ENCODE measurements at places on chromosomes 6 and 20.

- peak; percentile 18 for DNase-seq
Observed at GRCh38 chr20:52191916-52192718, 538 bp upstream of the ZFP64 start.

DNA sequence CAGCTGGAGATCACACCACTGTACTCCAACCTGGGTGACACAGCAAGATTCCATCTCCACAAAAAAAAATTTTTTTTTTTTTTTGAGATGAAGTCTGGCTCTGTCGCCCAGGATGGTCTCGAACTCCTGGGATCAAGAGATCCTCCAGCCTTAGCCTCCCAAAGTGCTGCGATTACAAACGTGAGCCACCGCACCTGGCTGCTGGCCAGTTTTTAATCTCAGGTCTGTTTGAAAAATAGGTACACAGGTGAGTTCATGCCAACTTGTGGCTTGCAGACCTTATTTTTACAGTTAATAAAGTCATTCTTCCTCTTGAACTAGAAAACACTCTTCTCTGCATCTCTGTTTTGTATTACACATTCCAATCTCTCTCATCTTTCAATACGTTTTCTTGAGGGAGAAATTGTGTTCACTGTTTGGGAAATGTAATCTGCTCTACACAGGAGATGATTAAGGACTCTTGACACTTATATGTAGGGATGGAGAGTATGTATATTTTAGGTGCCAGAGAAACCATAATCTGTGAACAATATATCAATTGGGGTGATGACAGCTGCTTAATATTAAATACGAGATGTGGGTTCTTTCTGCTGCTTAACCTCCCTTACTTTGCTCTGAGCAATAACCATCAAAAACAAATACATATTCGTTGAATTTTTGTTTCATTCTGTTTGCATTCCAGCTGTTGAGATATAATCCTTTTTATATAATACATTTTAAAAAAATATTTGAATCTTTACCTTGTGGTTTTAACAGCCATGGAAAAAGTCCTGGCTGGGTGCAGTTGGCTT is 17.7 kb upstream of the RIPOR3 start:
- no peak for DNase-seq

GRCh38 chr6:157316871-157317814 is 6.2 kb downstream of the TMEM242 start:
- no peak for DNase-seq

DNA sequence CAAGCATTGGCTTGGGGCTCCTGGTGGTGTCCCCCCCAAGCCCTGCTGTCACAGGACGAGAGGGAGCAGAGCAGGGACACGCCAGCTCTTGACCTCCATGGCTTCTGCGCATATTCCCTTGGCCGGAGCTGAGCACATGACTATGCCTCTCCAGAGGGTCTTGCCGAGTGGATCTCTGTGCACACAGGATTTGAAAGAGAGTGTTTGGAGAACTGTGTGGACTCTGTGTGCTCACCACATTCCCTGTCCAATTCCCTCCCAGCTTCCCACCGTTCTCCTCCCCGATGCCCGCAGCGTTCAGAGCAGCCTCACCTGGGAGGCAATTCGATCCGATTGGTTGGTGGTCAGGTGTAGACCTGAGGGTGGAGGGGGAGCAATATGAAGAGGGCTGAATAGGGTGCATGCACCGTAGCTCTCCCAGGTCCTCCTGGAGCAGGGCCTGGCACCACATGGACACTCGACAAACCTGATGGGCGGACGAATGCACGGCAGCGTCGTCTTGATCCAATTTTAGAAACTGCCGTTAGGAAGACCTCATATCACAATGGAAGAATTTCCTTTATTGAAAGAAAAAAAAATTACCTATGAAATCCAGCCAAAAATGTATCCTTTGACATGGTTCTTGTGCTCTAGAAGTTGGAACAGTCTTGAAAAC is 287.8 kb downstream of the CDH4 start:
- DNase-seq: no peak

DNA sequence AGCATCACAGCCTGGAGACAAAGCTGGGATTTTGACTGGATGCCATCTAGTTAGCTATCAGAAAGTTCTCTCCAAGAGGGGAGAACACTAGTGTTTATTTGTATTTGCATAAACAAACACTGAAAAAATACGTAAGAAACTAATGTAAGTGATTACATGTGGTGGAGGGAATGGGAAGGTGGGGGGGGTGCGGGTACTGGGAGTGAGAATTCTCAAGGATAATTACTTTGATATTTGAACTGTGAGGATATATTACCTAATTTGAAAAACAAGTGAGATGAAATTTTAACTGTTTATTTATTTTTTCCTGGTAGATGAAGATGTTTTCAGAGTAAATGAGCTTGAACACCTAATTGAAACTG is 54.7 kb downstream of the VEGFA start:
- no peak for DNase-seq

- DNase-seq: no peak
Observed at GRCh38 chr6:167293590-167294091, 2.5 kb downstream of the UNC93A start.

DNA sequence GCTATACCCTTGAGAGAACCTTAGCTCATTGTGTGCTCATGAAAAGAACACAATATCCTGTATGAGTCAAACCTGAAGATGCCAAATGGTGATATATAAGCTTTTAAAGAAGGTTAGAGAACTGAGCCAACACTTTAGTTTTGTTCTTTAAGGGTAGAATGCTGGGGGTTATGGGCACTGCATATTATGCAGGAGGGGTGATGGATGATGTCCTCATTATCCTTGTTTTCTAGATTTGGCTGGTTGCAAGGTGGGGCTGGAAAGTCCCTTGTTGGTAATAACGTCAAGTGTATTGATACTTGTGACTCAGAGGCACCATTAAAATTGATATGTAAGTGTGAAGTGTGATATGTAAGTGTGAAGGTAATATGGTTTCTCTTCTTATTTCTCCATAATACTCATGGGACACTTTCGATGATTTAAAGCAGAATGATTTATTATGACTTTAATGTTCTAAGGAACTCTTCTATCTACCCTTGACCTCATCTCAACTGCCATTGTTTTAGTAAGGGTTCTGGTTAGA is 113.7 kb upstream of the DTNBP1 start:
- no peak for DNase-seq

GRCh38 chr20:29409833-29410805 is 1847.3 kb upstream of the DEFB115 start:
- DNase-seq: no peak

DNA sequence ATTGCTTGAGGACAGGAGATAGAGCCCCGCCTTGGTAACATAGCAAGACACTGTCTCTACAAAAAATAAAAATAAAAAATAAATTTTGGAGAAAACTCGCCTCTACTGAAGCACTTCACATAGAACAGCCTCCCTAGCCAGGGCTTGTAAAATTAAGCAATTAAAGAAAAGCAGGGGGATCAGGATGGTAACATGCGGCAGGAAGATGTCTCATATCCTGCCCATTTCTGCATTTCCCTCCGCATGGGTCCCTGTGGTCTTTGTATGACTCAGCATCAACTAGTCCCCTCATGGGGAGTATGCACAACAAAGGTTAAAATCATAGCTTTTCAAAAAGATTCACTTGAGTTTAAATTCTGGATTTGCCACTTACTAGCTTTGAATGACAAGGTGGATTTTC is 379.0 kb downstream of the EPHA7 start:
- no peak for DNase-seq

DNA sequence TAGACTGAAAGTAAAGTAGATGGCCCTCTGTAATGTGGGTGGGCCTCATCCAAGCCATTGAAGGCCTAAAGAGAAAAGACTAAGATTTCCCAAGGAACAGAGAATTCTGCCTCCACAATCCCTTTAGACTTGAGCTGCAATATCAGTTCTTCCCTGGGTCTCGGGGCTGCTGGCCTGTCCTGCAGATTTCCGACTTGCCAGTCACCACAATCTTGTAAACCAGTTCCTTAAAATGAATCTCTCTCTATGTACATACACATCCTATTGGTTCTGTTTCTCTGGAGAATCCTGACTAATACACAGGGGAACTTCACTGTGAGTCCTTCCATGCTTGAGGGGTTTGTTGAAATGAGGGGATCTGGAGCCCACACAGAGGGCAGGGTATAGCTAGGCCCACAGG is 12.9 kb downstream of the CCDC170 start:
- no peak for DNase-seq

GRCh38 chr6:11241793-11242201 is 9.3 kb upstream of the NEDD9 start:
- no peak for DNase-seq

GRCh38 chr6:53258774-53259155 is 90.0 kb downstream of the ELOVL5 start:
- DNase-seq: no peak

DNA sequence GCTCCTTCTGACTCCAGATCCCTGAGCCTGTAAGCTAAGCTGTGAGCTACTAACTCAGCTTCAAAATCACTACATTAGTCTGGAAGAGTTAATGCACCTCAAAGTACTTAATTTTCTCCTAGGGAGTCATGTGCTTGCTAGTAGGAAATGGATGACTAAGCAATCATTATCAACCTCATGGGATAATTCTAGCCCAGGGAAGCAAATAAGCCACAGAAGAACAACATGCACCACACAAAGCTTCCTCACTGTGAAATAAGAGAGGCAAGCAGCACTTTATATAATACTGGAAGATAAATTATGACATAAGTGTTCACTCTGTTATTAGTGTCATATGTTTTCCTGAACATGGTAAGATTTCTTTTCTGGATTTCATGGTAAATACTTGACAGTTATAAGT is 57.9 kb upstream of the RCAN2 start:
- peak; percentile 23 for DNase-seq

DNA sequence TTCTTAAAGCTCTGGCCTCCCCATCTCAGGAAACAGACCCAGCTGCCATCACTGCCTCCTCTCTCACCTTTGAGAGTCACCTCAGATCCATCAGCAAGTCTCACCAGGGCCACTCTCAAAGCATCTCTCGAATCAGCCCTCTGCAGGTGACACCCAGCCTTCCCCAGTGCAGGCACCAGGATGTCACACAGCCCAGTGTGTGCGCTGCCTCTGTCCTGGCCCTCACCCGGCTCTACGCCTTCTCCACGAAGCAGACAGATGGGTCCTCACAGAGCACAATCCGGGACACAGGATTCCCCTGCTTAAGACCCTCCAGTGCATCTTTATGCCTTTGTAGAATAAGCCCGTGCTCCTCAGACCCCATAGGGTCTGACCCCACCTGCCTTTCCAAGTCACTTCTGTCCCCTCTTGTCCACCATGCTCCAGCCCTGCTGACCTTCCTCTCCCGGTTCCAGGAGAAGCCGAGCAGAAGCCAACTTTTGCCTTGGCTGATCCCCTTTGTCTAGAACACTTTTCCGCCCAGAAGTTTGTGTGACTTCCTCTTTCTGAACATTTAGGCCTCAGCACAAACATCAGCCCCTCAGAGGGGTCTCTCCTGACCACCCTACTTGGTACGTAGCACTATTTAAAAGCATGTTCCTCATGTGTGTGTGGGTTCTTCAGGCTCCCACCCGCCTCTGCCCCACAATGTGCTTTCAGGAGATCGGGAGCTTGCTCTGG is 60.2 kb downstream of the PSMG4 start:
- no peak for DNase-seq

DNA sequence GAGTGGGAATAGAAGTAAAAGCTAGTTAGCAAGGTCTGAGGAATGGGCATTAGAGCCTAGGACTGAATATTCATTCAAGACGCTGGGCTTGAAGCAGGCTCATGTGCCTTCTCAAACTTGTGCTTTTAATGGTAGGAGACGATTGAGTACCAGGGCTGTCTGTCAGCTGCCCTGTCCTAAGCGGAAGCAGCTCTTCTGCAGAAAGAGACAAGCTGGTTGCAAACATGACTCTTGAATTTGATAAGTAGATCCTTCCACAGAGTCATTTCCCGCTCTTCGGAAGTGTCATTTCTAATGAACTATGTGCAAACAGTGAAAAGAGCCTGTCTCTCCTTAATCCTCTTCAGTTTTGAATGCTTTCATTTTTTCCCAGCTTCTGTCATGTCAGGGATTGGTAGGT is 176.4 kb downstream of the TFAP2B start:
- no peak for DNase-seq

GRCh38 chr6:44270526-44271405 is 516 bp downstream of the TMEM151B start:
- DNase-seq: peak; percentile 63

DNA sequence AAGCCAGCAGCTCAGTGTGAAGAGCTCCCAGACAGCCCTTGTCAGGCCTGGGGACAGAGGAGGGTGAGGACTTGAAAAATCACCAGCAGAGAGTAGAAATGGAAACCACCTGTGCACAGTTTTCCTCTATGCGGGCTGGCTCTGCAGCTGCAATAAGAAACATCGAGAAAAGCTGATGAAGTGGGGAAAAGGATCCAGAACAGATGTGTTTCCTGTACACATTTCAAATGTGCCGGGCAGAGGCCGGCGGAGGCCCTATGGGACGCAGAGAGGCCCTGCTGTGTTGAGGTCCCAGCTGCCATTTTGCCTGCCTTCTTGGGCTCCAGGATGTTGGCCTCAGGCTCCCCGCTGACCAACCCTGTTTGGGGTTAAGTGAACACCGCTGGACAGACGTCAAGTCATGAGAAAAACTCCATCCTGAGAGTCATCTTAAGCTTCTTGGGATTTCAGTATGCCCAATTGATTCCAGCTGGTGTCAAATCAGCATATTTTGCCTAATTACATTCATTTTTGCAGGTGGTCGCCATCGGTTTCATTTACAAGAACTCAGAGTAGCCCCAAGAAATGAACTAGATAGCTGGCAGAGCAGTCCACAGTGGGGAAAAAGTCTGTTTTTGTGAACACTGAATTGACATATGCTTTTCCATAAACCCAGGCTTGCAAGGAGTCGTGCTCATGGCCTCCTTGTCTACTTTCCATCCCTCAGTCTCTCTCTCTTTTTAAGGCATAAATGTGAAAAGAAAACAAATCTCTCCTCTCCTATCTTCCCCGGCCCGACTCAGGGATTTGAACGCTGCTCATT is 150.4 kb upstream of the PHACTR3 start:
- DNase-seq: no peak

- no peak for DNase-seq
Observed at GRCh38 chr6:16420337-16420714, 181.9 kb downstream of the GMPR start.

DNA sequence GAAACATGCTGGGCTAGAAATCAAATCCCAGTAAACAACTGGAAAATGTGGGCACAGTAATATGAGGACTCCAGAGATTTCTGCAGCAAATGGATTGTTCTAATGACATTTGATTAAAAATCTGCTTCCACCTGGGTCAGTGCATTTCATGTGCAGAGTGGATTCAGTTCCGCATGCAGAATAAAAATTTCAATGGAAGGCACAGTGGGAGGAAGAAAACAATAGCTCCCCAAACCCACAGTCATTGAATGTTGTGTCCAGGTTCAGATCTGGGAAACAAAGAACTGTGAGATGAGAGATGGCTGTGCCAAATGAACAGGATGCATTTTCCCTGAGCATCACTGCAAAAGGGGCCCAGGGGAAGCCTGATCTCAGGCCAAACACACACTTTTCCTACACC is 403.1 kb downstream of the BTBD9 start:
- no peak for DNase-seq

- no peak for DNase-seq
Observed at GRCh38 chr6:138410048-138410735, 6.2 kb downstream of the HEBP2 start.

GRCh38 chr20:63543131-63543530 is 4.4 kb downstream of the SRMS start:
- no peak for DNase-seq

Measured in NCI-H1417 (cell line).